ENCODE measurements at places on chromosomes 7 and 10.
A peak's percentile ranks its signal among the peaks of the same experiment; 100 is the strongest.

DNA sequence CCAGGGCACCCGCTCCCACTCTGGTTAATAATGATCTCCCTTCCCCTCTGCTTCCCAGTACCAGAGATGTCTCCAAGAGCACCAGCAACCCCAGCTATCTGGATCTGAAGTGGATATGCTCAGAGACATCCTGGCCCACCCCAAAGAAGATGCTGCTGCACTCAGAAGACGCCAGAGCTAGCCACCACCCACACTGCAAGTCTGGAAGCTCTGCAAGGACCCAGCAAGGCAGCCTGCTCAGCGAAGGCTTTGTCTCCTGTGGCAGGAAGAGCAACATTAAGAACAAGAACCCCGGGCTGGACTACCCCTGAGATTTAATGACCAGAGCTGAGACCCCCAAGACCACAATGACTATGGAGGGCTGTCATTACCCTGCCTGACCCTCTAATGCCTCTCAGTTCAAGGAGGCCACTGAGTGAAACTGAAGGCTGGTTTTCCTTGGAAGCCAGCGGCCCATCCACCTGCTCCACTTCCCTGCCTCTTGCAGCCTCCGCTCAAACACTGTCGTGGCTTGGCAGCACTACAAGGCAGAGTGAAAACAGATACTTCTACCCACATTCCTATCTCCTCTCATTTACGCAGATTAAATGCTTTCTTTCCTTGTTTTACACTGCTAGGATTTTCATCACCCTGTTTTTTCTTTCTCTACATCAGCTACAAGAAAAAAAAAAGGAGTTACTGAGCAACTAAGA, 202.2 kb downstream of the SNX10 start:
- no peak for DNase-seq

DNA sequence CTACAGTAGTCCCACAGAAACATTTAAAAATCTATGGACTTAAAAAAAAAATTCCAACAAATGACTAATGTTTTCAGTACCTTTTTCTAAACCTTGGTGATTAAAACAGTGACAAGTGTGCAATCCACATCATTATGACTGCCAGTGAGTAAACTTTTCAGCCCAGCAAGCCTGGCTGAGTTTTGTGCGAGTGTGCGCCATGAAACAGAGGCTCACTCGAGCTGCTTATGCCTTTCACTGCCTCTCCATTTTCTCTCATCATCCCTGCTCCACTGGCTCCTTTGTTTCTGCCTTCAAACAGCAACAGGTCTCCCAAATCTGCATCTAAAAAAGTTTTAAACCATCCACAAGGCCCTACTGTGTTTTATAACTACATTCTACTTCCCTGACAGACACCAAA, 105.8 kb downstream of the USP6NL start:
- no peak for DNase-seq

DNA sequence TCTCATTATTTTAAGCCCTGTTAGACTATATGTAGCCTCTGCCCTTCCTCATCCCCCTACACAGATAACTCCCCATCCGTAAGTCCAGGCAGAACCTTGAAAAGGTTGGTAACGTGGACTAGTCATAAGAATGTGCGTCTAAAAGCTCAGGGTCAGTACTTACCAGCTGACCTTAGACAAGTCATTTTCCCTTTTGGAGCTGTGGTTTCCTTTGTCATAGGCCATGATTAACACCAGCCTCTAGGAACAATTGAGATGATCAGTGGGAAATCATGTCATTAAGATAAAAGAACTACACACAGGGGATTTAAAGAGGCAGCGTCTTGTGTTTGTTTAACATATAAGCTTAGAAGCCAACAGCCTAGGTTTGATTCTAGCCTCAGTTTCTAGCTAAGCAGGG, 6.9 kb upstream of the UNC5B start:
- DNase-seq, result peak; percentile 15

GRCh38 chr7:53431901-53432300, 396.5 kb downstream of the POM121L12 start:
- DNase-seq, result no peak

- no peak for DNase-seq
These were observed 219.6 kb upstream of the SHH start for GRCh38 chr7:156031679-156032478.

DNA sequence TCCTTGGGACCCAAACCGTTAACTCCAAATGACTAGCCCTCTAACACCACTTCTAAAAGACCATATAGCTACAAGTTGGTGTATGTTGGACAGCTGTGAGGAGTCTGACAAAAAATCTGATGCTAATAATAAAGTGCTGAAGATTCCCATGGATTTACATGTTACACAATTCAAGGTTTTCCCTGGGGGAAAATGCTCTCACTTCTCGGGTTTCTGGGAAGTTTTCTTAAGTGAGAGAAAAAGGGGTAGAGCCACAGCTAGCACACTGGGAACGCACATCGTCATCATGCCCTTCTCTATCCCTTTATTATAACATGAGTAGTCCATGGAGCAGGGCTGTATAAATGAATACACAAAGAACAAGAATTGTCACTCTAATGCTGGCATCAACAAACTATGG, 162.1 kb downstream of the CHCHD3 start:
- no peak for DNase-seq

- DNase-seq, result no peak
These were observed 21.7 kb upstream of the WNT16 start for GRCh38 chr7:121307021-121307574.

- no peak for DNase-seq
These were observed 5.3 kb downstream of the ATP5MF start for GRCh38 chr7:99460651-99461050.

- no peak for DNase-seq
These were observed 23.9 kb downstream of the DRGX start for GRCh38 chr10:49371967-49372366.

- DNase-seq, result no peak
These were observed 539.4 kb upstream of the MGMT start for GRCh38 chr10:128927497-128928161.

GRCh38 chr10:97875391-97875790, 25.7 kb downstream of the GOLGA7B start:
- DNase-seq, result no peak

DNA sequence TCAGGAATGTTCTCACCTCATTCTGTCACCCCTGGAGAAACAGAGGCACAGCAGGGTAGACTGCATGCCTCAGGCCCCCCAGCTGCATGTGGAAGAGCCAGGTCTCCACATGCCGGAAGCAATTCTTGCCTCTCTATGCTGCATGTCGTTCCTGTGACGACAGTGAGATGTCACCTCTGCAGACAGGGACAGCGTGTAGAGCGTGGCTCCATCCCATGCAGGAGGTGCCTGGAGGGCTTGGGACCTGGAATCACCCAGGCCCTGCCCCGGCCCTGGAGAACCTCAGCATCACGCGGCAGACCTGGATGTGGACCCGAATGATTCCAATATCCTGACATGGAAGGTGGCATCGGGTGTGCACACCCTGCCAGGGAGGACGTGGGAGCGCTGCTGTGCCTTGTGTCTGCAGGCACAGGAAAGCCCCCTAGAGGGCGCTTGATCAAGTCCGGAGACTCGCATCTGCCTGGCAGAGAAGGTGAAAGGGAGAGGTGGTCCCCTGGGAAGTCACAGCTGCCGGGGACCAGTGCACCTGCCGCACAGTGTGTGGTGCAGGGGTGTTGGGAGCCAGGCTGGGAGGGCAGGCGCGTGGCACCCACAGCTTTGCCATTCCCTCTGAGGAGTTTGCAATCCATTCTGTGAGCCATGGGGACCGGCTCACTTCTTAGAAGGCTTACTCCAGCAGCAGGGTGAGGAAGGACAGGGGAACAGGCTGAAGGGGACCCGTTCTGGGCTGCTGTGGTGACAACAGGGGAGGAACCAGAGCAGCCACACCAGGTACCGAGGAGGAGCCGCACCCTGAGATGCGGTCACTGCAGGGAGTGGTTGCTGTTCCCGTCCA, 45.3 kb upstream of the EN2 start:
- DNase-seq, result peak; percentile 47

- DNase-seq, result no peak
These were observed 21.5 kb upstream of the GHITM start for GRCh38 chr10:84117686-84118394.

DNA sequence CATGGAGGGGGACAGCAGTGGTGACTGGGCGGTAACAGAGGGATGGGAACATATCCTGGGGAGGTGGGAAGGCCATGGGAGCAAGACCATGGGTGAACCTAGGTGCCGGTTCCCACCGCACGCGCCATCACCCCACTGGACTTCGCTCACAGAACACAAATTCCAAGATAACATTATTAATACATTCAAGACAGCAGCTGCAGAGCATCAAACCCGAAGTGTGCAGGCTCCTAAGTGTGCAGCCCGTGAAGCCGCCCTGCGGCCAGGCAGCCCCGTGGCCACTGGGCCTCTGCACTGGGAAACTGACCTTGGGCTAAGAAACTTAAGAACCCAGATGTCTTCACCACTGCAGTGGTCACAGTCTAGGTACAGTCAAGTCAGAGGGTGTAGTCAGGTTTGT, 42.8 kb upstream of the ZRANB1 start:
- no peak for DNase-seq

DNA sequence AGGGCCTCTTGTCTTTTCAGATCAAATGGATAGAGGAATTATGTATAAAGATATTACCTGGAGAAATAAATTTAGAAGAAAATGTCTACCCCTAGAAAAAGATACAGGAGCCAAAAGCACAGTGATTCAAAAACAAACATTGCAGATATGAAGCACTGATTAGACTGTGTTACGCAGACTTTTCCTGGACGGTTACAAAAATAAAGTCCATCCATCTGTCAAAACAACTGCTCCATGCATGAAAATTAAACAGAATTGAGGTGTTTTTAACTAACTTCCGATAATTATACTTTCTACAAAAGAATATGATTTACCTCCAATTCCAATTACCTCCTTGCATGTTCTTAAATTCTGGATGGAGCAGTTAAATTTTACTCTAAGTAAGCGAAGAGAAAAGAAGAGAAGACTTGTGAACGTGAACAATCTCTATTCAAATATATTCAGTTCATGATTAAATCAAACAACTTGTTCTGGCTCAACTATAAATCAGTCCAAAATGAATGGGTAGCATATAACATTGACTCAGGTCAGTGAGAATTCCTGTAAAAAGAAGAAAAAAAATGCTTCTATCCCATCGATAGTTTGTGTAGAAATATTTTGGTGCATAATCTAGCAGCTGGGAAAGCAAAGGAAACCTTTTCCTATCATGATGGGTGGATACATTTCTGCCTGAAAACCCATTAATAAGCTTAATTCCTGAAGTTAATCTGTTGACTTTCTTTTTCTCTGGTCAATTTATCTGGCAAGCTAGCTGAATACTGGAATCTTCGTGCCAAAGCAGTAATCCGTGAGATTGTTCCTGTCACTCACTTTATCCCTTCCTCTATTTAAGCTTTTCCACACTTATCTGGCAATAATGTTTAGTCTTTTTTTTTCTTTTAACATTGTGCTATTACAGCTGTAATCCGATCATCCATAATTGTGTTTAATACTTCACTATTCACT, 80.4 kb downstream of the SEMA3A start:
- DNase-seq, result peak; percentile 45

DNA sequence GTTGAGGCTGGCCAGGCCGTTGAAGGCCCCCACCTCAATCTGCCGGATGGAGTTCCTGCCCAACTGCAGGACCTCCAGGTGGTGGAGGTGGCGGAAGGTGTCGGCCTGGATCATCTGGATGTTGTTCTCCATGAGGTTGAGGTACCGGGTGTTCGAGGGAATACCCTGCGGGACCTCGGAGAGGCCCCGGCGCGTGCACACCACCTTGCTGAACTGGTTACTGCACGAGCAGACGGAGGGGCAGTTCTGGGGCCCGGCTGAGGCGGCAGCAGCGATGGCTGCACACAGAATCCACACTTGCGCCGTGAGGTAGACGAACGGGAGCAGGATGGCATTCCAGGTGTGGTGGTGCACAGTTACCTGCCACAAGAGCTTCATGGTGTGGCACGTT, 979 bp downstream of the LRRC4 start:
- no peak for DNase-seq

DNA sequence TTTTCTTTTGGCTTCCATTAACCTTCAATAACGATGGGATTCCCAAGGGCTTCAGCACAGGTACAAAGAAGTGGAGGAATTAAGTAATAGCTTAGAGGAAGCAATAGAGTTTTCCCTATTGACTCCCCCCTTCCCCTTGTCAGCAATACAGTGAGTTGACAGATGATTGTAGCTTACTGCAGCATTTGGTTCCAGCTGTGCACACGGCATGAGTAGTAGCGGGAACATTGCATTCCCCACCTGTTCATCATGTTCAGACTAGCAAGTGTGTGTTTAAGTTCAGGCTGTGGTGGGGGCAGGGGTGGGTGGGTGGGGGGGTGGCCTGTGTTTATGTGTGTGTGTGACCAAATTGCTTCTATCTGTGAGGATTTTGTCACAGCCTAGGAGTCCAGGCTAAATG, 4.6 kb upstream of the ADRA2A start:
- DNase-seq, result no peak

GRCh38 chr10:637771-638195, 51.7 kb downstream of the DIP2C start:
- no peak for DNase-seq

GRCh38 chr7:122556873-122557542, 141.9 kb downstream of the RNF133 start:
- DNase-seq, result no peak

DNA sequence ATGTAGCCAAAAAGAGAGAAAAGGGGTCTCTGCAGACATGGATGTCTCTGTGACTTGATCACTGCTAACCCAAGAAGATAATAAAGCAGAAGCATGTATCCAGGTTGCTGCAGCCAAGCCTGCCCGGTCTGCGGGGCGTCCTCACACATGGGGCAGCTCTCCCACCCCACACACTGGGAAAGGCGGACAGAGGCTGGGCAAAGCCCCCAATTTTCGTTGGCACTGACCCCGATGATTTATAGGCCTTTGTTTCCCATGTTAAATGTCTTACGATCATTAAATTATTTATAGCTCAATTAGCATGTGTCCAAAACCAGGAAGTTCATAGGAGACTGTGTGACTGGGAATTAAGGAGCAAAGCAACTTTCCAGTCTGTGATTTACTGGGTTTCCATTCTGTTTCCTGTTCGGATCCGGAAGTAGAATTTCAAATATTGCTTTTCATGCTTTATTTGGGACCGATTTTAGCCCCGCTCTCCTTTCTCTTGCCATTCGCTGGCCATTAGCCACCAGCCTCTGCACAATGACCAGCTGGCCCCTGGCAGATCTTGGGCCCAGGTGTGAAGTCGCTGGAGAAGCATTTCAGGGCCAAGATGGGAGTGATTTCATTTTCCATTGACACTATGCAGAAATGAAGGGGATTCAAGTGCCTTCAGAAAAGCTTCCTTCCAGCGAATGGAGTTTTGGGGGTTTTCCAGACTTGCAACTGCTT, 91.6 kb downstream of the EGFR start:
- DNase-seq, result no peak

GRCh38 chr7:105673367-105674084, 92.2 kb upstream of the EFCAB10 start:
- no peak for DNase-seq
